Neuronal stem cell (in vitro differentiated cells): ENCODE measurements at places on chromosomes 11 and 22.

- no peak for DNase-seq
These were observed 3.1 kb downstream of the EED start for GRCh38 chr11:86247608-86248007.

GRCh38 chr22:21450858-21451353, 16.3 kb upstream of the TMEM191C start:
- no peak for DNase-seq

DNA sequence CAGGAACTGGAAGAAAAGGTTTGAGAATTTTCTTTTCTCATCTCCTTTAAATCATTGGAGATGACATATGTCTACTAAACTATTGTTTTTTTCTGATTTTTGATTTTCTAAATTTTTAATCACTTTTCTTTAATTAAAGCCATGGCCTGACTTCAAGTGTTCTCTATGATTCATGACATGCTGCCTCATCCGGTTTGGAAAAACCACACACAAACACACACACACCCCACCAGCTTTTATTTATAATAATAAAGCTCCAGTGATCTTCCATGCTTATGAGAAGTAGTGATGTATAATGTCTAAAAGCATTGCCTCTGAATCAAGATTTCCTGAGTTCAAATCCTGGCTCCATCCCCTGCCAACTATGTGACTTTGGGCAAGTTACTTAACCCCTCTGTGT, 179.2 kb downstream of the SPON1 start:
- no peak for DNase-seq

DNA sequence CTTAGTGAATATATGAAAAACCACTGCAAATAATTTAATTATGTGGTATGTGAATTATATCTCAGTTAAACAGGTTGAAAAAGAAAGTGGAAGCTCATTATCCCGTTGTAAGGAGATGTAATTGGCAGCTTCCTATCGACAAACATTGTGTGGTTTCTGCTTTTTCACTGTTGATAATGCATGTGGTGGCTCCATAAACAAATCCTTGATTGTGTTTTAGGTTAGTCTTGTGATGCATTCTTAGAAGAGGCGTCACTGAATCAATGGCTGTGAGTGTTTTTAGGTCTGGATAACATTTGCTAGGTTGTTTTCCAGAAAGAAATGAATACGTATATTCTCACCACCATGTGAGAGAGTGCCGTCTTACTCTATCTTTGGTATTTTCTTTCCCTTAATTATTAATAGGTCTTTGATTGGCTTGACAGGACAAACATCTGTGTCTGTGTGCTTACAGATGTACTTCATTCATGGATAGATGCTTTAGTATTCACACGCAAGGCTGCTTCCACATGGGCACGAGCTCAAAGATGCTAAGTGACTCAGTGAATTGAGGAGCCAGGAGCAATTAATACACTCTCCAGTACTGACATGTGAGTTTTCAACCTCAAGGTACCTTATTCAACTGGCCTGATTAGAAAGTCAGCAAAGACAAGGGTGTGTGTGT, 166.7 kb downstream of the TBC1D22A start:
- no peak for DNase-seq

DNA sequence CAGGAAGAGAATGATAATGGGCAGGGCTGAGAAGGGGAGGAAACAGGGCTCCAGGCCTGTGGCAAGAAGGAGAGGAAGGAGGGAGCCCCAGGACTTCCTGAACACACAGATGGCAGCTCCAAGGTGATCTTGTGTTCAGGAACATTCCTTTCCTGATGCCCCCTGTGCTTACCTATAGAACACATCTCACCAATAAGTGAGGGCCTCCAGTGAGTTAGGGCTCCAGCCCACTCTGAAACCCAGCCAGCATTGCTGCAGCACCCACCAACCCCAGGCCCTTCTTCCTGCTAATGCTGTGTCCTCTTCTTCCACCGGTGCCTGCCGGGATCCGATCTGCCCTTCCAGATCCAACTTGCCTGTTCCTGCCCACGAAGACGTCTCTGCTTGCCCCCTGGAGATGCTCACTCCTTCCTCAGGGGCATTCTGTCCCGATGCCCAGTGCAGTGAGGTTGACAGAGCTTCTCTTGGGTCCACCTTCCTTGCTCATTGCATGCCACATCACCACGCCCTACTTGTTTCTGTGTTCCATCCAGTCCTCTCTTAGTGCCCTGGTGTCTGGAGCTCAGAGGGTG, 17.4 kb downstream of the ANKK1 start:
- DNase-seq, result no peak

- no peak for DNase-seq
These were observed 153.4 kb downstream of the CCDC34 start for GRCh38 chr11:27209562-27210005.

DNA sequence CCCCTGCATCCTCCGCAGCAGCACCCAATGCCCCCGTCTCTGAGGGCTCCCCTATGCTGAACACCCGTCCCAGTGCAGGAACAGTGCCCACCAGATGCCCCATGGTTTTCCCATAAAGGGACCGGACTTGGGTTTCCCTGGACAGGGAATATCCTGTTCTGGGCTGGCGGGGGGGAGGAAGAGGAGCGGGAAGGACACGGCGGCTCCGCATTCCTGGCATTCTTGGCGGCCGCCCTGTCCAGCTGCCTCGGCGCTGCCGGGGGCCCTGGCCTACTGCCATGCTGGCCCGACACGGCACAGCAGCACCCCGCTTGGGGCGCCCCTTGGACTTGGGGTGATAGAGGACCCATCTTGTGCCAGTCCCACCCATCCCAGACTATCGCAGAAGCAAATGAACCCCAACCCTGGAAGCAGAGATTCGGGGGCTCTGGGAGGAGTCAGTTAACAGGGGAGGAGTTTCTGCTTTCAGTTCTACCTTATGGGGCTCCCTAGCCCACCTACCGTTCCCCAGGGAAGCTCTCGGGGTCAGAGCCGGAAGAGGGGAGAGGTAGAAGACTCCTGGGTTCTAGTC, 23.7 kb upstream of the CBX7 start:
- peak; percentile 69 for DNase-seq

GRCh38 chr11:128553662-128554362, 33.5 kb downstream of the ETS1 start:
- no peak for DNase-seq

DNA sequence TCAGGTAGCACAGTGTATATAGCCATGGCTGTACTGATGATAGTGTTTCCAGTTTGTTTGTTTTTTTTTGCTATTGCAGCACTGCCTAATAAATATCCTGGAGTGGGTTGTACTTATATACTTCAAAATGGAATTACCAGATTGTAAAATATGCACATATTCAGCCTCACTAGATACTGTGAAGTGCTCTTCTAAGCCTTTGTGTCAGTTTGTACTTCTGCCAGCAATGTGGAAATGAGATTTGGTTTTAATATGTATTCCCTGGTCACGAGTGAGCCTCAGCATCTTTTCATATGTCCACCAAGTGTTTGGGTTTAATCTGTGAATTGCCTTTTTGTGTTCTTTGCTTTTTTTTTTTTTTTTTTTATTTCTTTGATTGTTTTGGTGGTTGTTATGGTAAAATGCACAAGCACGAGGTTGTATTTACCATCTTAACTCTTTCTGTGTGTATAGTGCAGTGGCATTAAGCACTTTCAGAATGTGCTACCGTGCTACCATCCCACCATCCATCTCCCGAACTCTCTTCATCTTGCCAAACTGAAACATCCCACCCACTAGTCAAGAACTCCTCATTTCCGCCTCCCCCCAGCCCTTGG, 34.9 kb downstream of the ST3GAL4 start:
- DNase-seq, result no peak

- DNase-seq, result no peak
These were observed 4.3 kb downstream of the PRAME start for GRCh38 chr22:22554587-22555284.

DNA sequence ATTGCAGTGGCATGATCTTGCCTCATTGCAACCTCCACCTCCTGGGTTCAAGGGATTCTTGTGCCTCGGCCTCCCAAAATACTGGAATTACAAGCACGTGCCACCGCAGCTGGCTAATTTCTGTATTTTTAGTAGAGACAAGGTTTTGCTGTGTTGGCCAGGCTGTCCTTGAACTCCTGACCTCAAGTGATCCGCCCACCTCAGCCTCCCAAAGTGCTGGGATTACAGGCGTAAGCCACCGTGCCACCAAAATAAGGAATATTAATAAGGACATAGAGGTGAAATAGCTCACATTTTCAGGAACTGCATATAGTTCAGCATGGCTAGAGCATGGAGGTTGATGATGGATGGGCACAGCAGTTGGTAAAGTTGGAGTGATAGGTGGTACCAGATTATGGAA, 21.4 kb downstream of the ARHGEF12 start:
- DNase-seq, result no peak

DNA sequence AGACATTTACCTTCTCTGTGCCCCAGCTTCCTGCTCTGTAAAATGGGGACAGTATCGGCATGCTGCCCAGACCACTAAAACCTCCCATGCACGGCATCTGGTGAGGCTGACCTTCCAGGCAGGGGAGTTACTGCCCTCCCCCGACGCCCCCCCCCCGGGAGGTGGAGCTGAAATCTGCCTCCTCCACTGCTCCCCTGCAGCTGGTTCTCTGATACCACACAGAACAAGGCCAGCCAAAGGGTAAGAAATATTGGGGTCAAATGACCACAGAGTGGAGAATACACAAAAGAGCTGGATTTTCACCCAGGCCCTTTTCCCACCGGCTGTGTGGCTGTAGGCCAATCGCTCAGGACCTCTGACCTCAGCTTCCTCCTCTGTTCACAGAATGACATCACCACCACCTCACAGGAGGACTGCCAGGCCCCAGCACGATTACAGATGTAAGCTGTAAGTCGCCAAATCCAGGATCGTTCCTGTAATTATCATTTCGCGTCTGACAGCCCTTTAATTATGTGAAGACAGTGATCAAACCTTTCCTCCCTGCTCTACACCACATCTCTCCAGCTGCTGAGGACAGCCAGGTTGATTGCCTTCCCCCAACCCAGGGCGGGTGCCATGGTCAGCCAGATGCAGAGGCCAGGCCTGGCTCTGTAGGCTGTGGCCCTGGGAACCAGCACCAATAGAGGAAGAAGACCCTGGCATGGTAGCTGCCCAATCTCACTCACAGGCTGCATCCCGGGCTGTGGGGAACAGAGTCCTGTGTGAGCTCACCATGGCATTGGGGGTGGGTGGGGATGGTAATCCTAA, 35.7 kb upstream of the KLHL35 start:
- no peak for DNase-seq

- no peak for DNase-seq
These were observed 74.8 kb downstream of the SIK2 start for GRCh38 chr11:111676878-111677585.

DNA sequence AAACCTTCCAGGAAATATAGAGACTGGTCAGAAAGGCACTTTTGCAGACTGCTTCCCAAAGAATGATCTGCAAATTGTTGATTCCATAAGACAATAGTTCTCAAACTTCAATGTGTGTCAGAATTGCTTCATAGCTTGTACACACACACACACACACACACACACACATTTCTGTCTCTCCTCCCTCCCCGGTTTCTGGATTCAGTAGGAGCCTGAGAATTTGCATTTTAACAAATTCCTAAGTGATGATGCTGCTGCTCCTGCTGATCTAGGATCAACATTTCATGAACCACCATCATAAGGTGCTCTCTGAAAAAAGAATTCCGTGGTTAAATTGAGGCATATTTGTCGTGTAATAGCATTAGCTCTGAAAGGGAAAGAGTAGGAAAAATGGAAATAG, 35.3 kb upstream of the FZD4 start:
- peak; percentile 24 for DNase-seq

DNA sequence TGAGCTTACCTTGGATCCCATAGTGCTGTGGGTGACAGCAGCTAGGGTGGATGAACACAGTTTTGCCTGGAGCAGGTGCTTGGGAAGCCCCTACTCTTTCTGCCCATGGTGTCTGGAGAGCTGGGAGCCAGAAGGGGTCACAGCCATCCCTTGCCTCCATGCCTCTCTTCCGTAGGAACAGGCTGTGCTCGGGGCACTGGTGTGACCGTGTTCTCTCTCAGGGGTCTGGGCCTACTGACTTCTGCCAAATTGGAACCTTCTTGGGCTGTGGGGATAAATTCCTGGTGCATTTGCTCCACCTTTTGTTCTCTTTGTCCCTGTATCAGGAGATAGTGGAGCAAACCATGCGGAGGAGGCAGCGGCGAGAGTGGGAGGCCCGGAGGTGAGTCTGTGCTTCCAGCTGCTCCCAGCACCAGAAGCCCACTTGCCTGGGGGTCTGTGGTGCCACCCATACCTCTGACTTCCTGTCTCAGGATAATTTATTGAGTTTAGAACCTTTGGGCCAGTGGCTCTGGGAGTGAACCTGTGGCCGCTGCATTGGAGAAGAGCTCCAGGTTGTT, 14.4 kb downstream of the CDC45 start:
- DNase-seq, result no peak

GRCh38 chr22:36185828-36186624, 15.6 kb downstream of the APOL4 start:
- no peak for DNase-seq

DNA sequence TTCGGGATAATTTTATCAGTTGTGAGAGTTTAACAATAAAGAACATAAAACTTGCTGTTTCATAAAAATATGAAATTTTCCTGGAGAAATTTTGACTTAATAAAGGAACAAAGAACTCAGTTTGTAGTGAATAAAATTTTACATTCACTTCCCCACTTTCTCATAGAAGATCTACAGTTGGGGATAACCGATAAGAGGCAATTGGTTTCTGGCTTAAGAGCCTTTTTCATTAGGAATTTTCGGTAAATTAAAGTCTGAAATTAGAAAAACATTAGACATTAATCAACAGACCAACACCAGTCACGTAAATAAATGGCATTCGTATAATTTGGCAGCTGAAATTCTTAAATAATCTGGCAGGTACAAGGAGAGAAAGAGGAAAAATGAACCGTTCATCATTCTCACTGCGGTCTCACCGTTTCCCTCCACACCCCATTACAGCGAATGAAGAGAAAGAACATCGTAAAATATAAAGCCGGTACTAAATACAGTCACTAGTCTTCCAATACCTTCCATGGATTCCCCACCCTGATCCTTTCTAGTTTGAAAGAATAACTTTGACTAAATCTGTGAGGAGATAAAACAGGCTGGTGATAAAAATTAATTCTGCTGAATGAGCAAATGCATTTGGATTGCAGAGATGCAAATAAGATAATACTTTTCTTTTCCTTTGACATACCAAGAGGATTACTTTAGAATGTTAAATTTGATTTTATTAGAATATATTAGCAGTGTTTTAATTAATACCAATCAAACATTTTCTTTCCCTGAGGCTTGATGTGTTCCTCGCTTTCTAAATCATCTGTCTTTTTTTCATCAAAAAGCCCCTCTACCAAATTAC, 19.5 kb downstream of the BLID start:
- no peak for DNase-seq

DNA sequence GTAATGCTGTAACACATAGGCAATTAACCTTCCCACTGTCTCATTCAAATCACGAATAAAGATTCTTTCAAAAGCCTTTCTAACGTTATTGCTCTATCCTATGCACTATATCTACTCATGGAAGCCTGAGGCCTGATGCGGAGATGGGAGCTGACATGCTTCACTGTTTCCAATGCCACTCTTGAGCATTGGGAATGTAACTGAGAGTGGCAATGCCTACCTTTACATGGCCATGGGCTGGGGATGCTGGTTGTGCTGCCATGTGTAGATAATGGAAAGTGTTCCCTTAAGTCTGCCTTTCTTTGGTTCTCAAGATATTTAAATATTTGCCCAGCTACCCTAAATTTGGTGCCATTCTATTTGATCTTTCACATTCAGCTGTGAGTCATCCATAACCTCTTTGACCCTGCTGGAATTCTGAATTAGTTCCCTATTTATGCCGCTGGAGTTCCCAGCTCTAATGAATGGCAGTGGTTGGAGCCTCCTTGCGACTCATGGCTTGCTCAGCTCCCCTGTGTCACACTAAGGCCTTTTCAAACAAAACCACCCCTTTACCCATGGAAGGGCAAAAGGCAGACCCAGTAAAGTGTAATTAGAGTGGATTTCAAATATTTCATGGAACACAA, 21.4 kb upstream of the DKK3 start:
- peak; percentile 50 for DNase-seq
